ENCODE measurements at places on chromosomes 6 and 20.

GRCh38 chr6:7668936-7669335 is 57.0 kb upstream of the BMP6 start:
- no peak for DNase-seq

GRCh38 chr6:145733810-145734209 is 1.5 kb downstream of the EPM2A start:
- no peak for DNase-seq

DNA sequence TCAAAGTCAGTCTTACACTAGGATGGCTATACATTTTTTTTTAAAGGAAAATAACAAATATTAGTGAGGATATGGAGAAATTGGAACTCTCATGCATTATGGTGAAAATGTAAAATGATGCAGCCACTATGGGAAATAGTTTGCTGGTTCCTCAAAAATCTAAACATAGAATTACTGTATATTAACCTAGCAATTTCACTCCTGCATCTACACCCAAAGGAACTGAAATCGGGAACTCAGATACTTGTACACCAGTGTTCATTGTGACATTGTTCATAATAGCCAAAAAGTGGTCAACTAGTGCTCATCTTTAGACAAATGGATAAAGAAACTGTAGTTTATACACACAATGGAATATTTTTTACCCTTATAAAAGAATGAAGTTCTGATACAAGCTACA is 110.7 kb downstream of the UTRN start:
- no peak for DNase-seq

- peak; percentile 39 for DNase-seq
Measured at GRCh38 chr6:33566182-33567084, 13.6 kb downstream of the BAK1 start.

- no peak for DNase-seq
Measured at GRCh38 chr6:4402477-4402976, 267.2 kb upstream of the ECI2 start.

DNA sequence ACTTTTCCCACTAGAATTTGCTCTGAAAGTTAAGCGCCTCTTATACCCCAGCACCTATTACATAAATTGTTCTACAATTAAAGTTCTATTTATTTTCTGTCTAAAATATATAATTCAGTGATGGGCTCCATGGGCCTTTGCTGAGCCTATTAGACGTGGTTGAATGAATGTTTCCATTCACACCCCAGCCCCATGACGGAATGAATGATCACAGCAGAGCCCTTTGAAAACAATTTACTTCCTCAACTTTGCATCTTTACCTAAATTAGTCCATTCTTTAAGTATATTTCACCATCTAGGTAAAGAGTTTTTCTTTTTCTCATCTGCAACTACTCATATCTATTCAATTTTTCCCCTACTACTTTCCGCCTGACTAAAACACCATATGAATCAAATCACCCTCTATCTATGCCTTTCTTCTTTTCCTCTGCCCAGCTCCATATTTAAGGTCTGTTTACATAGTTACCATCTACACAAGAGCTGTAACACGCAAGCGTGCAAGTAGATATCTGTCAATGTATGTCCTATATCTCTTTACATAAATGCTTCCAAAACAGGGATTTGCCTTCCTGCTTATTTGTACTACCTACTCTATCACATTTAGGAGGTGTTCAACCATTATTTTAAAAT is 69.7 kb downstream of the ECT2L start:
- DNase-seq, result no peak

- DNase-seq, result peak; percentile 71
Measured at GRCh38 chr6:82248273-82248735, 760 bp upstream of the IBTK start.

DNA sequence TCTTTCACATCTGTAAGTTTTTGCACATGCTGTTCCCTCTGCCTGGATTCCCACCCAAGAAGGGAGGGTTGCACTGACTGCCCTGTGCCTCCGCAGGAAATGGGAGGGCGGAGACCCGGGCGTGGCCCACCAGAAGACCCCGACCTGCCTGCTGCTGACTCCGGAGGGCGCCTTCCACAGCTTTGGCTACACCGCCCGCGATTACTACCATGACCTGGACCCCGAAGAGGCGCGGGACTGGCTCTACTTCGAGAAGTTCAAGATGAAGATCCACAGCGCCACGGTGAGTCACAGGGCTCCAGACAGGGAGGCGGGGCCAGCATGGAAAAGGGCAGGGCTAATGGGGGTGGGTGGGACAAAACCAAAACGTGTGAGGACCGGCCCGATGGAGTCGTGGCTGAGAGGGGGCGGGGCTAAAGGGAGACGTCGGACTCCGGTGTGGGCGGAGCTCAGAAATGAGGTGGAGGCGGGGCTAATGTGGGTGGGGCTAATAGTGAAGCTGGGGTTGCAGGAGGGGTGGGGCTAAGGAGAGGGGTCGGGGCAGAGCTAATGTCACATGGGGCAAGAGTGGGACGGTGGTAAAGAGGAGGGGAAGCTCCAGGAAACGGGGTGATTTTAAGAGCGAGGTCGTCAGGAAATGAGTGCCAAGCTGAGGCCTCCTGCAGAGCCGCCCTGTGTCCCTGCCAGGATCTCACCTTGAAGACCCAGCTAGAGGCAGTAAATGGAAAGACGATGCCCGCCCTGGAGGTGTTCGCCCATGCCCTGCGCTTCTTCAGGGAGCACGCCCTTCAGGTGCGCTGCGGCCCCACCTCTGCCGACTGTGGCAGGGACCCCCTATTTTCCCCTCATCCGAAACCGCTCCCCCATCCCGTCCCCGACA is 12.6 kb downstream of the HSPA12B start:
- DNase-seq, result peak; percentile 91
